Right ventricle myocardium superior (tissue), 1 donor: ENCODE measurements at places on chromosomes 1 and 21. TPM values are rescaled to one million over a fixed set of nuclear protein-coding genes. Genes with fewer than 3 reads are reported as not detected.

Gene CLDN14
- not detected for total RNA-seq

DNA sequence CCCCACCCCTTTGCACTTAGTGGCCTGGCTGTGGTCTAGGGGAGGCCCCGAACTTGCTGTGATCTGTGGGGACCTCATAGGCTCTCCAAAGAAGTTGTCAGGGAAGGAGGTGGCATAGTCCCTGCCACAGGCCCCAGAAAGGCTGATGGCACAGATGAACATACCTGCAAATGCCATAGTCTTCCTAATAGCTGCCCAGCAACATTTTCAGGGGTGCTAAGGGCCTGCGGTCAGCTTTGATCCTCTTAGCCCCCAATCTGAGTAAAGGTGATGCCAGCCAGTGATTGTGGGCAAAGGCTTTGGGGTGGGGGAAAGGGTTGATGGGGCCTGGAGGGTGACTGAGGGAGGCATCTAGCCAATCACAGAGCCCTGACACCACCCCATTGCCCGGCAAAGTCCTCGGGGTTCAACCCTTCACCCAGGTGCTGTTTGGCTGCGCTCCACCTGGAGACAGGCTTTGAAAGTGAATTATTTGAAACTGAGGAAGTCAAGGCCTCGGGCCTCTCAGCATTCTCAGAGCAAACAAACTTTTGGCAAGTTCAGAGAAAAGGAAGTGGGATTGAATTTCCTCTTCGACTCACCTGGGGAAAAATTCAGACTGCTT, 35.8 kb downstream of the PAX7 start:
- DNase-seq, result no peak

- DNase-seq, result no peak
These were observed 9.6 kb downstream of the DUSP23 start for GRCh38 chr1:159790237-159790917.

Gene GBP7
- total RNA-seq, result not detected

Gene MFSD2A
- 0.22 TPM for total RNA-seq

- DNase-seq, result no peak
These were observed 2.9 kb downstream of the DNASE2B start for GRCh38 chr1:84401156-84401555.

GRCh38 chr1:25515033-25515432, 28.4 kb upstream of the LDLRAP1 start:
- no peak for DNase-seq

Gene FMOD
- 5.9 TPM for total RNA-seq

DNA sequence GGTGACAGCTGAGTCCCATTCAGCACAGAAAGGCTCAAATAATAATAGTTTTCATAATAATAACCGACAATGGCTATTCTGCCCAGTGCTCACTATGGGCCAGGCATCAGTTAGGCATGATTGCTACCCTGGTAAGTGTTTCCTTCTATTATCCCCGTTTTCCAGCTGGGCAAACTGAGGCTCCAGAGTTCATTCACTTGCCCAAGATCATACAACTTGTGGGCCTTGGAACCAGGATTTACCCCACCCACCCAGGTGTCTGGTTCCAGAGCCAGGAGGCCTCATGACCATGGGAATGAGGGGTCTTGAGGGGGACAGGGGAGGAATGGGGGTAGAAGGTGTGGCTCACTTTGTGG, 518 bp downstream of the PLOD1 start:
- no peak for DNase-seq

- DNase-seq, result no peak
These were observed 17.5 kb upstream of the ERRFI1 start for GRCh38 chr1:8043621-8044020.

- no peak for DNase-seq
These were observed 150.6 kb downstream of the HS2ST1 start for GRCh38 chr1:87064986-87065385.

Gene OR6N1
- total RNA-seq, result not detected

- DNase-seq, result no peak
These were observed 15.5 kb downstream of the CEP104 start for GRCh38 chr1:3841491-3841890.

GRCh38 chr1:39699419-39699818, 8.2 kb upstream of the HPCAL4 start:
- DNase-seq, result no peak

DNA sequence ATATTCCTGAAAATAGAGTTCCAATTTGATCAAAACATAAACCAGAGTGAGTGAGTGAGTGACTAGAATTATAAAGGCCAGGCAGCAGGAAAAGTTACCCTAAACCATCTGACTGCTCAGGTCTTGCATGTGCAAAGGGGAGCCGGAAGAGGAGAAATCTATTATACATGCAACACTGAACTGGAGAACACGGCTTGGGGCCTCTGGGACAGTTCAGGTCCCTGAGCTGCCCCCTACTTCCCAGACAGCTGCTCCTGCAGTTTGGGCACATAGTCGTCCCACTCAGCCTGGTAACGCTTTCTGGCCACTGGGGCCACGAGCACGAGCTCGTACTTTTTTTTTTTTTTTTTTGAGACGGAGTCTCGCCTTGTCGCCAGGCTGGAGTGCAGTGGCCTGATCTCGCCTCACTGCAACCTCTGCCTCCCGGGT, 40.1 kb downstream of the PTPRC start:
- no peak for DNase-seq

Gene TRIM63
- total RNA-seq, result 229 TPM

Gene RYR2
- total RNA-seq, result 744 TPM

Gene C1orf115
- 21.0 TPM for total RNA-seq

Gene GCSAML
- total RNA-seq, result 0.24 TPM

GRCh38 chr1:3992746-3993145, 92.7 kb upstream of the C1orf174 start:
- DNase-seq, result no peak
